ENCODE measurements at places on chromosomes 12 and 14.

GRCh38 chr14:83162361-83162929 lies 1628.8 kb upstream of the SEL1L start:
- no peak for DNase-seq

GRCh38 chr14:106738075-106738474 lies 1211.7 kb downstream of the TMEM121 start:
- DNase-seq, result no peak

GRCh38 chr12:6424008-6424347 lies 20.8 kb upstream of the CD27 start:
- DNase-seq, result no peak

DNA sequence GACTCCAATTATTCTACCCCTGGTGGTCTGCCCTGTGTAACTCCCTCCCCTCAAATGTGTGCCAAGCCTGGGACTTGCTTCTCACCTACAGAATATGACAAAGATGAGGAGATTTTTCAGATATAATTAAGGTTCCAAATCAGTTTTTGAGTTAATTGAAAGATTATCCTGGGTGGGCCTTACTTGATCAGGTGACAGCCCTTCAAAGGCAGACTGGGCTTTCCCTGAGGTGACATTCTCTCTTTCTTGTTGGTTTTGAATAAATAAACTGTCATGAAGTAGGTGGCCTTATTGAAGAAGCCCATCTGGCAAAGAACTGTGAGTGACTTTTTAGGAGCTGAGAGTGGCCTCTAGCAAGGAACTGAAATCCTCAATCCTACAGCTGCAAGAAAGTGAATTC lies 106.0 kb downstream of the BRMS1L start:
- no peak for DNase-seq

GRCh38 chr14:44910821-44911220 lies 50.9 kb downstream of the KLHL28 start:
- DNase-seq, result no peak

DNA sequence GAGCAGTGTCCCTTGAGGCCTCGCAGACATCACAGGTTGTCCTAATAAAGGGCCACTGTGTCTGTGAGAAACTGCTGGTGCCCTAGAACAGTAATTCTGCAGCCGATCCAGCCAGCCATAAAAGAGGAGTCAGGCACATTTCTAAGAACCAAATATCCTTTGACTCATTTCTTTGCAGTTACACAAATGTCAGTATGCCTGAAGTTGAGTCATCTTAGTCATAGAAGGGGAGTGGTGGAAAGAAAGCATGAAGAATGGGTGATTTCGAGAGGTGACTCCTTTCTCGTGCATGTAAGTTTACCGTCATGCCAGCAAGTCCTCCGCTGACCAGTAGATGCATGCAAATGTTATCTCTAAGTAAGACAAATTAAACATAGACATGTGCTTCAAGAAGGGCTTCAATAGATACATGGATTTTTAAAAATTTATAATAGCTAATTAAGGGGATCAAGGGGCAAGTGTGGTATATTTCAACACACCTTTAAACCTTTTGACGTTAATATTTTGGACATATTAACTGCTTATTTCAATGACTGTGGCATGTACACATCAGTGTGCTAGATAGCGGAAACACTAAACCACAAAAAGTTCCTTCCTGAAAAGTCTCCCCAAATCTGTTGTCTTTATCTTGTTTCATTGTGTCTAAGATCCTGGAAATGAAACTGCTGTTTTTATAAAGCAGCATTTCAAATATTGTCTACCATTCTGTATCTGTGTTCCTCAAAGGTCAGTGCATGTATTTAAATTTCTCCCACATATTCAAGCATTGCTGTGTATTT lies 497.4 kb downstream of the NPAS3 start:
- no peak for DNase-seq

DNA sequence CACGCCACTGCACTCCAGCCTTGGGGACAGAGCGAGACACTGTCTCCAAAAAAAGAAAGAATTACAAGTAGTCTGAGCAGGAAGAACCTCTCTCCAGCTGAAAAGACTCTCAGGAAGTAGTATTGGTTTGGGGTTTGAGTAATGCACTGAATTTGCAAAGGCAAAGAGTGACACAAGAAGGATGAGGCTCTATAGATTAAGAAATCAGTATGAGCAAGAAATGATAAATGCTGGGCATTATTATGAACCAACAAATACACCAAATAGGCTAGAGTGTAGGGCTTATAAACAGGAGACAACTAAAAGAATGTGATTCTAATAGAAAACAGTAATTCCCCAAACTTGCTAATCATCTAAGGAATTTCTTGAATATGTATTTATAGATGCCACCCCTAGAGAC lies 2.6 kb upstream of the SLC35E3 start:
- no peak for DNase-seq

All from CD4-positive, alpha-beta memory T cell (primary cell).